ENCODE measurements at places on chromosomes 13 and 19.

DNA sequence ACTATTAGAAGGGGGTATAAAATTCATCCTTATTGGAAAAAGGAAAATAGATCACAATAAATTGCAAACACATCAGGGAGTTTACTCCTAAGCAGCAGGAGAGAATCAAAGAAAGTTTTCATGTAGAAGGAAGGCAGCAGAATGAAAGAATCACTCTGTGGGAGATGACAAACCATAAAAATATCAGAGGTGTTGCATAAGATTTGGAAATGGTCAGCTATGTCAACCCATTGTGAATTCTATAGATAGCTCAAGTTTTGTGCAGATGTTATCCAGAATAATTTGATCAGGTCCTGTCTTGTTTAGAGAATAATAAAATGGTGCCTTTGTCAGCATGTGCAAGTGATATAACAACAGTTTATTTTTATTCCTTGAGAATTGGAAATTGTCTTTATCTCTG is 622.4 kb downstream of the DCT start:
- DNase-seq = no peak

GRCh38 chr13:113865427-113865826 is 1.6 kb upstream of the GAS6 start:
- DNase-seq = no peak

DNA sequence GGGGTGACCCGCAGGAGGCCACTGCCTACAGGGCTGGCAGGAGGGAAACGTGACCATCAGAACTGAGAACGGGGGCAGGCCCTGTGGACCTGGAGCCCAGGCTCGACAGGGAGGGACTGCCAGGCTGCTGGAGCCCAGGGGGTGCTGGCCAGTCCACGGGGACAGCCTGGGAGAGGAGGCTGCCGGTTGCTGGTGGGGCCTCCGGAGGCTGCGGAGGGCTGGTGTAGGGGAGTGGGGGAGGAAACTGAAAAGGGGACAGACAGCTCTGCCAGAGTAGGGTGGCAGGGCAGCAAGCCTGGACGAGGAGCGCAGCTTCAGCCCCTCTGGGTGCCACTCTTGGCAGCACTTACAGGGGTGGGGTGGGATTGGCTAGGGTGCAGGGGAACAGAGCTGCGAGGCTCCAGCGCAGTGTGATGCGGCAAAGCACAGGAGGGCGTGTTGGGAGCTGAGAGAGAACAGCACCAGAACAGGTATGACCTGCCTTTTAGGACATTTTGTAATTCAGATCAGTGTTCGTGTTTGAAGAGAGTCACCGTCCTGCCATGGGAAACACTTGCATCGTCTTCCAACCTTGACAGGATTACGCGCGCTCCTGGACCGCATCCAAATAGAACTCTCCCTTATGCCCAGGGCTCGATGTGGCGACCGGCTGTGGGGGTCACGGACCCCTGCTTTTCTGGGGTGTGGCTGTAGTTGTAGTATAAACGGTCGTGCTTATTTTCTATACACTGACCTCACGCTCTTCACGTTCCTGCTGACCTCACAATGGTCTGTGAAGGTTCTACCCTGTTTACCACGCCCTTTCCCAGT is 19.9 kb upstream of the ARHGEF7 start:
- no peak for DNase-seq

- DNase-seq = peak; percentile 52
These were observed 14.3 kb downstream of the ZBTB7A start for GRCh38 chr19:4052114-4052992.

DNA sequence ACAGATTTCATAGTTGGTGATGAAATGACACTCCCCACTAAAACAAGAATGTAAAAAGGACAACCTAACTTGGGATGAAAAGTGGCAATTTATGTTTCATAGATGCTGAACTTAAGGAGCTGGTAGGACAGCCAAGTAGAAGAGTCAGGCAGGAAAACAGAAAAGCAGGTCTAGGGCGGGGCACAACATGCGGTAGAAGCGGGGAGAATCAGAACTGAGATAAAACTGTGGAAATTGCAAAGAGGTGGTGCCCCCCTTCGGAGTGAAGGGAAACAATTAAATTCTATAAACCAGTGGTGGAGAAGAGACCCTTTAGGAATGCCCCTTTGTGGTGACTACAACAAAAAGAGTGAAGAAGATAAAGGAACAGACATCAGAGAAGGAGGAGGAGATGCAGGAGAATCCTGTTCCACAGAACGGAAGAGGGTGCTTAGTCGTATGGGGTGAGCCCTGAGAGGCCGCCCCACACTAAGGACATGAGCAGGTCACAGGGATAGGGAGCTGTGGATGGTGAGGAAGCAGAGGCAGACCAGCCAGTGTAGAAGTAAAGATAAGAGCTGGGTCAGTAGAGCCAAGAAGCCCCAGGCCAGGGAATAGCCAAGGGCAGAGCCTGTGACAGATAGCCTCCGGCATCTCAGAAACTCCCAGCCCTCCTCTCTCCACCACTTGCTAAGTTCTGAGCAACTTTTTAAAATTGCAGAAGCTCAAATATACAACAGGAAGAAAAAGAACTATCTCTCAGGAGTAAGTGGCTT is 100.3 kb upstream of the DOCK9 start:
- DNase-seq = no peak

- no peak for DNase-seq
These were observed 8.5 kb upstream of the ZNF91 start for GRCh38 chr19:23403581-23404324.

DNA sequence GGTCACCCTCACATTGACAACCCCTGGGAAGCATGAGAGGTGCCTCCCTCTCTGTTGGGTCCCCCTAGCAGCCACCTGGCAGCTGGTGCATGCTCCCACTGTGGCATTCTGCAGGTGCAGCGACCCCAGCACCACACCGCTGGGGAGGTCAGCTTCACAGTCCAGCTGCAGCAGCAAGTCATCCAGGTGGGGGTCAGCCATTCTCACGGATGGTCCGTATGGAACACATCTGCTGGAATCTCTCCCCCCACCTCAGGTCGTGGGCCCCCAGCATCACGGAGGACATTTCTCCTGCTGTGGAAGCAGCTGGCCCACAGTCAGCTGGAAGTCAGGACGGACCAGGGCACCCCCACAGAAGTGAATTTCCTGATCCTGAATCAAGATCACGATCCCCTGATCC is 201.3 kb downstream of the COG6 start:
- no peak for DNase-seq

DNA sequence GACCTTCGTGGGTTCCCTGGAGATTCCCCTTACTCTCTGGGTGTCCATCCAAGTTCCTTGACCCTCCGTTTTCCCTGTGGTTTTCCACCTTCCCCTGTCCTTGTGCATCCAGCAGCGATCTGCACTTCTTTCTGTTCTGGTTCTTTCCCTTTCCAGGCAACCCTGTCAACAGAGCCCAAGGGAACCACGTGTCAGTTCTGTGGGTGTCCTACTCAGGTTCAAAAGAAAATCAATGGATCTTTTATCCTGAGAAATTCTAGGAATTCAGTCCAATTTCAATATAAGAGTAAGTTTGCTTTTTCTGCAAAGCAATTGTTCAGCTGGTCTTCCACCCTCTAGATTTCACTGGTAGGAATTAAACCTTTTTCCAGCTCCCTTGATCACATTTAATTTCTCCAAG is 1394.8 kb upstream of the SLC10A2 start:
- no peak for DNase-seq

DNA sequence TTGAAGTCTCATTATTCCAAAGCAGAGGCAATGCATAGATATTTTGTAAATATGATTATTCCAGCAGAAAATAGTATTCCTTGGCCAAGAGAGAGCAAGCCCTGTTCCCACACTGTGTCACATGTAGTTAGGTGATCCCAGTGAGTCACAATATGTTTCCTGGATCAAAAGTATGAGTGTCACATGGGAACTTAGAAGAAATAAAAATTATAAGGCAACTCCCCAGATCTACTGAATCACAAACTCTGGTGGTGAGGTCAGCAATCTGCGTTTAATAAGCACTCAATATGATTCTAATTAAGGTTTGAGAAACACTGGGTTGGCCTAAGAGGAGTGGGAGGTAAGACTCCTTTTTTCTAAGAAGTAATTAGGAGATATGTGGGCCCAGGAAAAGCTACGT is 1504.5 kb upstream of the PCDH20 start:
- no peak for DNase-seq

GRCh38 chr13:77042566-77043177 is 15.7 kb upstream of the FBXL3 start:
- DNase-seq = no peak

GRCh38 chr13:19068691-19069090 is 112.9 kb downstream of the TUBA3C start:
- no peak for DNase-seq

GRCh38 chr19:16002406-16003384 is 53.9 kb downstream of the OR10H4 start:
- no peak for DNase-seq

DNA sequence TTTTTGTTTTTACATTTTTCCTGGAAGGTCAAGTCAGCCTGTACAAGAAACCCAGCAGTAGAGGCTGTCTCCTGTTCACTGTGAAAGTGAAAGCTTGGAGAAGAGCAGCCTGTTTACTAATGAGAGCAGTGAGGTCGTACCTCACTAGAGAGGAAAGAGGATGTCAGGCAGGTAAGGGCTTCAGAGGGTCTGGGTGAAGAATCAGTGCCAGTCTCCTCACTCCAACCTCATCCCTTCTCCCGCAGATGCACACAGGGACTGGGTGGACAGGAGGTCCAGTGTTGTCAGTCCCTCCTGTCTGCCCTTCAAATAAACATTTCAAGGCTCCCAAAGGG is 462.5 kb downstream of the KLF5 start:
- no peak for DNase-seq

DNA sequence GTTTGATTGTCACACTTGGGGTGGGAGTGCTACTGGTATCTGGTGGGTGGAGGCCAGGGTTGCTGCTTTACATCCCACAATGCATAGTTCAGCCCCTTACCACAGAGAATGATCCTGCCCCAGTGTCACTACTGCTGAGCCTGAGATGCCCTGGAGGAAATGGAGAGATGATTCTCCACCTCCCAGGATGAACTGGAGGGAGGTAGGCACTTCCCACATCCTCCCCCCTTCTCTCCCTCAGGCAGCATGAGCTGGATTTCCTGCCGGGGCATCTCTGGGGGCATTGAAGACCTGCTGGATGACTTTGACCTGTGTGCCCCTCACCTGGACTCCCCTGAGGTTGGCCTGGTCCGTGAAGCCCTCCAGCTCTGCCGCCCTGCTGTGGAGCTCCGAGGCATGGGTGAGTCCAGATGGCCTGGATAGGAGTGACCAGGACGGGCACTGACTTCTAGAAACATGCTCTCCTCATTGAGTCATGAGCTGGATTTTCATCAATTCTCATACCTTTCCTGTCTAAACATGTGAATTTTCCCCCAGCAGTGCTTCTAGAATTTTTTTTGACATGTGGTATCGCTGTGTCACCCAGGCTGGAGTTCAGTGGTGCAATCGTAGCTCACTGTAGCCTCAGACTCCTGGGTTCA is 45.3 kb downstream of the NWD1 start:
- DNase-seq = no peak

GRCh38 chr13:51804295-51805172 is 571 bp upstream of the DHRS12 start:
- no peak for DNase-seq

DNA sequence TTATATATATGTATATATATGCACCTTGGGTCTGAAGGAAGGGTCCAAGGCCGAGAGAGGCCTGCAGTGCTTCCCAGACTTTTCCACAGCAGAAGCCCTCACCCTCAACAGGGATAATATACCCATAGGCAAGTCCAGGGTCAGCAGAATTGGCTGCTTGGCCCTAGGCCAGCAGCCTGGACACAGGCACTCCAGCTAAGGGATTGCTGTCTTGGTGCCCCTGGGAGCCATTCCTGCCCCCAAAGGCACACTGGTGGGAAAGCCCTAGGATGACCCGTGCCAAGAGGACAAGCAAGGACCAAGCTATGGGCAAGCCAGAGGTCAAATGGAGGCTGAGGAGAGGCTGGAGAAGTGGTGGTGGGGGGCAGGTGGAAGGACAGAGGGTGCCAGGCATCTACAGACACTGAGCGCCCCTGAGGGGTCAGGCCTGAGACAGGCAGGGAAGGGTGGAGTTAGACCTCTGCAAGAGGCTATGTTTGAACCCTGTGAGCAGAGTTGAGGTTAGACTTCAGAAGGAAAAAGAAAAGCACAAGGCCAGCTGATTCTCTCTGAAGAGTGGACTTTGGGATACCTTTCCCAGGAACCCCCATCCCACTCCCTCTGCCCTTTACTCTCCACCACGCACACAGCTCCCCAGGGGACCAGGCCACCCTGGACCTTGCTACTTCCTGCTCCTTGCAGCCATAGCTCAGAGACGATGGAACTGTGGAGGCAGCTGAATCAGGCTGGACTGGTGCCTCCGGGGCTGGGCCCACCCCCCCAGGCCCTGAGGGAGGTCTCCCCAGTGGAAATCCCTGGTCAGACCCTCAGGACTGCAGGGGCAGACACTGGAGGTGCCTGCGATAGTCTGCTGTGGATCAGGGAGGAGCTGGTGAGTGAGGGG is at the start of gene ERICH4:
Gene ERICH4, plus strand, starts transcription at position 684 of the 883 bp plus-strand sequence. Its CDS starts 14 bp downstream, at position 698.
- DNase-seq = no peak

DNA sequence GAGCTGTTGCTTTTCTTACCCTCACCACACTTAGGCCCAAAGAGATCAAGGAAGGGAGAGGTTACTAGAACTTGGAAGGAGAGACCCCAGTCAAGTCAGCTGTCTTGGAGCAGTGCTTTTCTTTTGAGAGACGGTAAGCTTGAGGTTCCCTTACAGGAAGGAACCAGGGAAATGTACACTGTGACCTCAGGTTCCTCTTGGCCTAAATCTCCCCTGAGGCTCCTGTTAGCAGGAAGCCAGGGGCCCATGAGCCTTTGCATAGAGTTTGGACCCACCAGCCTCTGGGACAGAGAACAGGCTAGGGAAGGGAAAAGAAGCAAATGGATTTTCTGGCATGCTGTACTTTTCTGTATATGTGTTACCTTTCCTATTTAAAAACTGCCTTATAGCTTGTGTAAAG is 5.9 kb upstream of the GPR18 start:
- no peak for DNase-seq

DNA sequence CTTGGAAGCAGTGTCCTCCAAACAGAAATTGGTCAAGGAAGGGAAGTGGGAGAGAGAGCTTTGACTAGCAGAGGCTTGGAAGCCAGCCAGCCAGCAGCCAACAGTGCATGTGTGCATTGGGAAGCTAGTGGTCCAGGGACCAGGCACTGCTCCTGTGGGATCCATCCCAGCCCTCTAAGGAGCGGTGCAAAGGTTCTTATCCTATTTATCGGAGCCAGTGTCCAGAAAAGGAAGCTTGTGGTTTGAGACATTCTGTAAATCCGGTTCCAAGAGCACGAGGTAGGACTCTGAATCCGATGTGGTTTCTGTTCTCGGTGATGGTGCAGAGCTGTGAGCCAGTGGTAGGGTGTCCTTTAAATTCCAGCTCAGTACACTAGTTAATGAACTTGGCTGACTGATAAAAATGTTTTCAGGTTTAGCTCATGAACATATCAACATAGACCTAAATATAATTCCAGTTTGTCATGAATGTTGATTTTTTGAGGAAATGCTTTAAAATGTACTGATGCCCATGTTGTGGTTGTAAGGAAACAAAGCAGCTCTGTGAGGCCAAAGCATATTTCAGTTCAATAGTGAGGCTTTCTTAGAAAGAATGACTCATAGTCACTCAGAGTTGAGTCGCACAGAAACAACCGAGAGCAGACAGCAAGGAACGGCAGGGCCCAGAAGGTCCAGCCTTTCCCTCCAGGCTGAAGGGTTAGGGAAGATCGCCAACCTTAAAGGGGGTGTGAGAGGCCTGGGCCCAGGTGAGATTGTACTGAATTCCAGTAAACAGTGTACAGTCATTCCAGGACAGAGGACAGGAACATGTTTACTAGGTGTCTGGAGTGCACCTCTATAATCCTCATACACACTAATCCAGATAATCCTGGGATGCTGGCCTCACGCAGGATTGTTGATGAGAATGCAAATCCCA is 21.5 kb upstream of the GARRE1 start:
- peak; percentile 98 for DNase-seq

- DNase-seq = no peak
These were observed 19.3 kb downstream of the ZNF583 start for GRCh38 chr19:56423276-56423984.

GRCh38 chr19:28164214-28164613 is 1048.7 kb downstream of the UQCRFS1 start:
- no peak for DNase-seq

Data from foreskin melanocyte (primary cell).